ENCODE measurements at places on chromosomes 11 and 22.

DNA sequence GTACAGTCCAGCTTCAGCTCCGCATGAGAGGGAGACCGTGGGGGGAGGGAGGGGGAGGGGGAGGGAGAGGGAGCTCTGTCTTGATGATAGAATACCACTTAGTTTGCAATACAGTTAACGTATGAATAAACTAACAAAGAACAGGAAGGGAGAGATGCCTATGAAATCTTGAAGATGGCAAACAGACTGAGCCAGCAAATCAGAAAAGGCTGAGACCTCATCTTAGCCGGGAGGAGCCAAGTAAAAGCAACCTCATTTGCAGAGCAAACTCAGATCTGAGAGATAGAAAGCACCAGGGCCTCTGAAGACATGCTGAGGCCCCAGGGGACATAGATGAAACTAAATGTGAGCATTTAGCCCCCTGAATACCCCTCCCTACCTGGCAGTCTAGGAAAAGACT, 23.0 kb downstream of the APLP2 start:
- DNase-seq: no peak

DNA sequence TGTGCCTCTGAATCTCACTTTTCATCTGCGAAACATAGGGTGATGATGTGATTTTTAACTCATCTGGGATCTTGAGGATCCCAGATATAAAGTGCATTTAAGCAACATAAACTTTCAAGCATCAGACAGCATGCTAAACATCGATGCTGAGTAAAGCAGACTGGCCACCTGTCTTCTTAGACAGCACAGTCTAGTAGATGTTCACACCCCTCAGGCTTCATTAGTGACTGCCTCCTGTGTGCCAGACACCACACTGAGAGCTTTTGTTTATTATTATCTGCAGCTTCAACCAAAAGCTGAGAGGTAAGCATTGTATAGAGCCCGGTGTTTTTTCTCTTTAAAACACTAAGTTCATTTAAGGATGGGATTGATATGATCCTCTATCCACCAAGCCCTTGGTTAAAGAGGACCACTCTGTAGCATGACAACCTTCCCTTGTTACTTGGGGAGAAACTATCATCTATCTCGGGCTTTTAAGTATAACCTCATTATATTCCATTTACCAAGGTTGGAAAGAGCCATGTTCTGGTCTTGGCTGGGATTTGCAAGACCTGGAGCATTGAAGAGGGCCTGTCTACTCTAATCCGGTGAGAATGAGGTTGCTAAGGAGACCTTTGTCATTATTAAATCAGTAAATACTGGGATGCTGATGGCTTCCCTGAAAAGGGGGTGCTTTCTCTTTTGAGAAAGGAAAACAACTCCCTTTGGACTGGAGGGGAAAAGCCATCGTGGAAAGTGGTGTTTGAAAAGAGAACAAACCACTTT, 114.2 kb upstream of the SEZ6L start:
- no peak for DNase-seq

DNA sequence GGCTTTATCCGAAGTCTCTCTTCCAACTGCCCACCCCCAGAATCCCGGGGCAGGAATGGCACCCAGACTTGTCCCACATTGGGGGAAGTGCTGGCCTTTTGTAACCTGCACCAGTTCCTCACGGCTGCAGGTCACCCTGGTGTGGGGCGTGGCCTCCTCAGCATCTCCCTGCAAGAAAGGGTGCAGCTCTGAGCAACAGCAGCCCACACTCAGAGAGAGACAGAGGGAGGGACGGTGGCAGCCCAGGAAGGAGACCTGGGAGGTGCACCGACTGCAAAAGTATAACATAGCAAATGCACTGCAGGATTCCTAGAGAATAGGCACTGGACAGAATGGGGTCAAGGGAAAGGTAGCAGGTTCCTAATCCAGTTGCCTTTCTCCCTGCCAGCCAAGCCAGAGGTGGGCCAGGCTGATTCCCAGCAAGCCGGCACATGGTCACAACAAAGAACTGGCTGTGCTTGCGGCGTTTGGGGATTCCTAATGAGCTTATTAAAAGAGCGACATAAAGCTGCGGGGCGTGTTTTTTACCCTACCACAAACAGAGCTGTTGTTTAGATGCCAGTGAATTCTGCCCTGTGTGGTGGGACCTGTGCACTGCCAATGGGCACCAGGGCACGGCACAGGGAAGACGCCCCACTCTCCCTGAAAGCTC, 18.2 kb upstream of the IGSF9B start:
- DNase-seq: no peak

DNA sequence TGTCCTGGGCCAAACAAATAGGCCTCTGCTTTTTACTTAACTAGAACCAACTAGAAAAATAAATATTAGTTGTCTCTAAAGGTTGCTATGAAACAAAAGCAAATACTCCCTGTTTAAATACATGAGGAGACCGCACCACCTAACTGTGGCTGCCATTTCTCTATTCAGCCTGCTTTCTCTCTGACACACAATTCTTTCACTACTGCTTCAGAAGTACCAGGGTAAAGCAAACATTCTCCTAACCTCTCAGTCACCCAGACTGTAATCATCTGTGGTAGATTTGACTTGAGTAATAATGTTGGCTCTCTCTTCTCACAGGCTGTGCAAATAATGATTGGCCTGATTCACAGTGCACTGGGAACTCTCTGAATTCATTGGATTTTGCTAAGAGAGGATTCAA, 41.0 kb upstream of the MS4A8 start:
- DNase-seq: no peak

DNA sequence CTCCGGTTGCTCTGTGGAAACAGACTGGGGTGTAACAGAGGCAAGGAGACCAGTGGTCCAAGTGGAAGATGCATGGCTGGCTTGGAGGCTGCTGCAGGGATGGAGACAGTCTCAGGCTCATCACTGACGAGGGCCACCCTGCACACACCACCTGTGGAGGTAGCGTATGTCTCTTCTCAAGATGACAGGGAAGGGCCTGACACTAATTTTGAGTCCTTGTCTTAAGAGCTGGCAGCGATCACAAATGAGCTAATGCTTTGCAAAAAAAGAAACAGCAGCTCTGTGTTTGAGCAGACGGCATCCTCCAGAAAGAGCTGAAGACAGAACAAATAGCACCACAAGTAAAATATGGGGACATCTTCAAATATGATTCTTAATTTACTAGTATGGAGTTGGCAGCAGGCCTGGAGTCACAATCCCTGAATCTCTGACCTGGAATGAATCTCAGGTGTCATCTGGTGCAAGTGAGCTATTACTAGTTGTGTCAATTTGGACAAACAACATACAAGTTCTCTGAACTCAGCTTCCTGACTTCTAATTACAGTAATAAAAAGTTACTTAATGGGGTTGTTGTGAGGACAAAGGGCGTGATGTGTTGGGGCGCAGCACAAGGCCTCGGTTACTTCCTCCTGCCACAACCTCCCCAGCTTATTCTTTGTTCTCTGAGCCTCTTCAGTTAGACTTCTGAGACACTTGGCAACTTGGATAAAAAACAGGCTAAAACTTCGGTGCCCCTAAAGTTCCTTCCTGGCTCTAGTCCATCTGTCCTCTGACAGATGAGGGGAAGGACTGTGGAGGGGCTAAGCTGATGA, 95.2 kb upstream of the BID start:
- DNase-seq: no peak

DNA sequence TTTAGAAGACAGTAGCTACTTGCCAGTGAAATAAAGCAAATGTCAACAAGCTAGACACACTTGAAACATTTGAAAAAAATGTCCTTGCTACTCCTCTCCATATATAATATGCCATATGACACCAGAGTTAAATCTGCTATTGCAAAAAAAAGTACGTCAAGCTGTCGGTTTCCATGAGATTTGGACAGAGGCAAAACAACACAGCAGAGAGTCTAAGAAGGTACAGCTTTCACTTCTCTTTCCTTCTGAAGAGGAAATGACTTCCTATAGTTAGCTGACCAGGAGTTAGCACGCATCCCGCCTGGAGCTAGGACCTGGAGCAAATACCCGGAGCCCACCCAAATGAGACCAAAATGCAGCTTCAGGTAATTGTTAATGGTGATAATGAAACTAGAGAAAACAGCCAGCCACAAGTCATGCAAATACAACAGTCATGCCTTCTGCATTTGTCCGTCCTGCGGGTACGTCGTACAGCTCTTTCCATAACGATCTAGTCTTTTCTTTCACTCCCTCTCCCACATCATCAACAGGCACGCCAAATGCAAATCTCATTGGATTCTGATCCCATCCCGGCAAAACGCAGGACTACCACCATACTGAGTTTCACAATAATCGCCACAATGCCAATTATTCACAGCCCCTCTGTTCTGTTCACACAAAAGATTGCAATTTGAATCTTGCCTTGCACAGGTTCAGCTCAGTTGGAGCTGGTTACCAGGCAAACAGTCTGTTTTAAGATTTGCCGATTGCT, 395.0 kb upstream of the CCDC90B start:
- no peak for DNase-seq

- DNase-seq: no peak
Observed at GRCh38 chr11:73223998-73224730, 6.1 kb downstream of the P2RY2 start.

DNA sequence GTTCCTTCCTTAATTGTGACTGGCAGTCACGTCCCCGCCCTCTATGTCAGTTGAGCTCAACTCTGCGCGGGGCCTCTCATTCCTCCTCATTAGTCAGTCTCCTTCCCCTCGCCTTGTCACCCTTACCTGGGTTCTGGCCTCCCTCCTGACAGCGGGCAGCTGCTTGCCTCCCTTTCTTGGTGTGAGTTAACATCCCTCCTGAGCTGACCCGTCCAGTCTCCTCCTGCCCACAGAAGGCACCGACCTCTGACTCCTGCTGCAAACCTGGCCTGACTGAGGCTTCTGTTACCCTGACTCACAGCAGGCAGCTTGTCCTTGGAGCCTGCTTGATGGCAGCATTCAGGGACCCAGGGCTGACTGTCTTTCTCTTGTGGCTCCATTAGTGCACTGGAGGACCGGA, 45.2 kb downstream of the GRIK4 start:
- DNase-seq: no peak

Data from omental fat pad (tissue), 4 donors.